Stimulated activated CD8-positive, alpha-beta memory T cell treated with anti-CD3 and anti-CD28 coated beads, Interleukin-7, amount 100 ng/mL, for 1 hour (primary cell): ENCODE measurements at places on chromosomes 7 and 10.

GRCh38 chr10:104577163-104577562, 63.9 kb upstream of the SORCS3 start:
- DNase-seq = no peak

DNA sequence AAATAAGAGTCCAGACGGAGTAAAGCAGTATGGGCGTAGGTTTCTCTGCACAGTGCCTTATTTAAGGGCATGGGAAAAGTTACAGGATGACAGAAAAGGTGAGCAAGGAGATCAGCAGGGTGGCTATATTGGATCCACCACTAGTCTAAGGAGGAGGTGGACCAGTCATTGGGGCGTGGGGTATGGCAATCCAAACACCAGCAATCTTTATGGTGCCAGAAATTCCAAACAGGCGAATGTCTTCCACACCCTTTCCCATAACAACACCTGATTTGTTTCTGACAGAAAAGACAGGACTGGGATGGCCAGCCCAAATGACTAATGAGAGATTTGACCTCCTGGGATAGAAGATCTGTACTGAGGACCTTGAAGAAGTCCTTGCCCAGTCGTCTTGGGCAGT, 181.8 kb upstream of the MBL2 start:
- no peak for DNase-seq

DNA sequence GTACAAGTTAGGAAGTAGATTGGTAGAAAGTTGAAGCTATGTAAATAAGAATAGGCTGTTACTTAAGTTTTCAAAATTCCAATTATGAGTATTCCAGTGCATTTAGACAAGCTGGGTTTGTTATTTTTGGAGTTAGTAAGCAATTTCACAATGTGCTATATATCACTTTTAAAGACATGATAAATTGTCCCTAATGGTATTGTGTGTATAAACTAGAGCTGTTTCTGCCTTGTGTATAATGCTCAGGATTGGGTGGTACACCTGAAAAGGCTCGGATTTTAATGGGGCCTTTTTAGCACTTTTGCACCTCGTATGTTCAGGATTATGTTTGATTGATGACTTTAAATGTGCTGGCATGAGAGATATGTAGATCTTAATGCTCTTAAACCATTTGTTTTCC, 175.8 kb downstream of the VTI1A start:
- DNase-seq = no peak

DNA sequence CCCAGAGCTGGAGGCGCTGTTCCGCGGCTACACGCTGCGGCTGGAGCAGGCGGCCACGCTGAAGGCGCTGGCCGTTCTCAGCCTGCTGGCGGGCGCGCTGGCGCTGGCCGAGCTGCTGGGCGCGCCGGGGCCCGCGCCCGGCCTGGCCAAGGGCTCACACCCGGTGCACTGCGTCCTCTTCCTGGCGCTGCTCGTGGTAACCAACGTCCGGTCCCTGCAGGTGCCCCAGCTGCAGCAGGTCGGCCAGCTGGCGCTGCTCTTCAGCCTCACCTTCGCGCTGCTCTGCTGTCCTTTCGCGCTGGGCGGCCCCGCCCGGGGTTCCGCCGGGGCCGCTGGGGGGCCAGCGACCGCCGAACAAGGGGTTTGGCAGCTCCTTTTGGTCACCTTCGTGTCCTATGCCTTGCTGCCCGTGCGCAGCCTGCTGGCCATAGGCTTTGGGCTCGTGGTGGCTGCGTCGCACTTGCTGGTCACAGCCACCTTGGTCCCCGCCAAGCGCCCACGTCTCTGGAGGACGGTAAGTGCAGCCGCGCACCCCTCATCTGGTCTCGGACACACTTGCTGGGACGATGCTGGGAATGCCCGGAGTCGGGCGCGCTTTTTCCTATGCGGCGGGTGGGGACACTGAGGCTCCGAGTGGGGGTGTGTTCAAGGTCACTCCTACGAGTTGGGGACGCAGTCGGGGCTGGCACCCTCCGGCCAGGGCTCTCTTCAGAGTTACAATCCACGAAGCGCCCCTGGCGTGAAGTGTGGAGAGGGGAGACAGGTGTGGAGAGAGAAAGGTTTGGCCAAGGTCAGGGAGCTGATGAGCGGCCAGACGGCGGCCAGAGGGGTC, 717 bp downstream of the ADCY1 start:
- DNase-seq = no peak

DNA sequence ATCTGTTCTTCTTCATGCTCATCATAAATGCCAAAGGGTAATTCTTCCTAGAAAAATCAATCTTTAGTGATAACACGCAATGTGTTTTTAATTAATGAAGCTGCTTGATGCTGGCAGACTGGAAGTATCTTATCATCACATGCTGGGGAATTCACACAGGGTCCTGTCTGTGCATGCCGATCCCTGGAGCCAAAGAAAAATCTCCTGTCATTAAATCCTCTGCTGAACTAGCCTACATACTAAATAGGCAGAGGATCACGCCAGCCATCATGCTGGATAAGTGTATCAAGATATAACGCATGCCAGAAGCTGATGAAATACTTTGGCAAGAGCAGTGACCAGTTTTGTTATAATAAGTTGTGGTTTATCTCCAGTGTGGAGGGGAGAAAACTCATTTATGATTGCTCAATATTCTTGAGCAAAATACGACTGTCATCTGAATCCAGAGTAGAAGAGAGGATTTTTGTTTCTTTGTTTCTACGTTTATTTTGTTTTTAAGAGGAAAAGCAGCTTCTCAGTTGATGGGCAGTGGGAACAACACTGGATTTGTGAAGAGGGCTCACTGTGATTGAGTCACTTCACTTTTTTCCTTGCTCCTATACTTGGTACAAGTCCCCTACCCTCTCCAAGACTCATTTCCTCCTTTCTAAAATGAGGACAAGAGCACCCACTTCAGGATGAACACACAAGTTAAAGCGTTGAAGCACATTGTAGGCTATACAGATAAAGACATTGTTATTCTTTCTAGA, 649.1 kb downstream of the TNS3 start:
- DNase-seq = no peak

- DNase-seq = no peak
These were observed 534.6 kb upstream of the NRP1 start for GRCh38 chr10:33869028-33869427.

DNA sequence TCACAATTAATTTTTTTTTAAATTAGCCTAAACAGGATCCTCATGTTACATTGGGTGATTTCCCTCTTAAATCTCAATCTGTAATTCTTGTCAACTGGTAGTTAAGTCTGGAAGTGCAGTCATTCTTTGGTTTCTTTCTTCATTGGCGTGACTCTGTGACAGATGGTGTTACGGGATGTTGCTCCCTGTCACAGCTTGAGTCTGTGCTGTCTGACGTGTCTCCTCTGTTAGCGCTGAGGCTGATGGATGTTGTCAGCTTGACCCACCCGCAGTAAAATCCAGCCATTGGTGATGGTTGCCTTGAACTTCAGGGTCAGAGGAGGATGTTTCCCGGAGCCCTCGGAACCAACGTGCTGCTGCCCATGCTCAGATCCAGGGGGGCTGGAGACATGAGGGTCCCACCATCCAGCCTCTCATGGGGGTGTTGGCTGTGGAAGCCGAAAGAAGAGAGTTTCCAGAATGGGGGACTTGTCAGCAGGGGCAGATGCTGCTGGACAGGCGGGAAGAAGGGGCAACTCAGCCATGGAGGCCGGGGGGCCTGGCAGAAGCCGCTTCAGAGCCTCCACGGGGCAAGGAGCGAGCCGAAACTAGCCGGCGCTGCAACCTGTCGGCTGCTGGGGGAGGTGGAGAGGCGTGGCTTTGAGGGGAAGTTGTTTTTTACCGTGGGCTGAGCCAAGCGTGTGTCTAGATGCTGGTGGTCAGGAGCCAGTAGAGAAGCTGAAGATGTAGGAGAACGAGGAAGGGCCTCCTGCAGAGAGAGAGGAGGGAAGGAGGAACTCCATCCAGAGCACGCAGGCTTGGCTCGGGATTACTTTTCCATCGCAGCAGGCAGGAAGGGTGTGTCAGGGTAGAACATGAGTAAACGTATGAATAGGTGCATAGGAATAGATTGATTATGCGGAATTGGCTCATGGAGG, 3.5 kb downstream of the SUN1 start:
- no peak for DNase-seq

GRCh38 chr10:28201410-28202400, 101.2 kb downstream of the MPP7 start:
- DNase-seq = no peak

DNA sequence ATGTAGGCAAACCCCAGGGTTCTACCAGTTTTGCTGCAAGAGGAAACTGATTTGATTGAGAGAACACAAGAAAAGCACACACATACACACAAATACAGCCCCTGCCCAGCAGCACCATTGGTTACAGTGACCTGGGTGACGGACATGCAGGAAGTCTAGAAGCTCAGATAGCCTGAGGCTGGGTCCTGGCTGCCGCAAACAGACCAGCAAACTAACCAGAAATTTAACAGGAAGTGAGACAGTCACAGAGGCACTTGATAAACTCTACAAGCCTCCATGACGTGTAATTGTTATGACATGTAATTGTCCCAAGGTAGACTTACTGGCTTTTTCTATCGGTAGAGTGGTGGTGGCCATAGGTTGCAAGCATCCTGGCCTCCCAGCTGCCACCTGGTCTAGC, 58.9 kb downstream of the PRKAR2B start:
- DNase-seq = no peak

- DNase-seq = no peak
These were observed 16.5 kb downstream of the FKBP14 start for GRCh38 chr7:30010021-30010420.

- no peak for DNase-seq
These were observed 48.3 kb upstream of the PAX2 start for GRCh38 chr10:100697070-100697469.

DNA sequence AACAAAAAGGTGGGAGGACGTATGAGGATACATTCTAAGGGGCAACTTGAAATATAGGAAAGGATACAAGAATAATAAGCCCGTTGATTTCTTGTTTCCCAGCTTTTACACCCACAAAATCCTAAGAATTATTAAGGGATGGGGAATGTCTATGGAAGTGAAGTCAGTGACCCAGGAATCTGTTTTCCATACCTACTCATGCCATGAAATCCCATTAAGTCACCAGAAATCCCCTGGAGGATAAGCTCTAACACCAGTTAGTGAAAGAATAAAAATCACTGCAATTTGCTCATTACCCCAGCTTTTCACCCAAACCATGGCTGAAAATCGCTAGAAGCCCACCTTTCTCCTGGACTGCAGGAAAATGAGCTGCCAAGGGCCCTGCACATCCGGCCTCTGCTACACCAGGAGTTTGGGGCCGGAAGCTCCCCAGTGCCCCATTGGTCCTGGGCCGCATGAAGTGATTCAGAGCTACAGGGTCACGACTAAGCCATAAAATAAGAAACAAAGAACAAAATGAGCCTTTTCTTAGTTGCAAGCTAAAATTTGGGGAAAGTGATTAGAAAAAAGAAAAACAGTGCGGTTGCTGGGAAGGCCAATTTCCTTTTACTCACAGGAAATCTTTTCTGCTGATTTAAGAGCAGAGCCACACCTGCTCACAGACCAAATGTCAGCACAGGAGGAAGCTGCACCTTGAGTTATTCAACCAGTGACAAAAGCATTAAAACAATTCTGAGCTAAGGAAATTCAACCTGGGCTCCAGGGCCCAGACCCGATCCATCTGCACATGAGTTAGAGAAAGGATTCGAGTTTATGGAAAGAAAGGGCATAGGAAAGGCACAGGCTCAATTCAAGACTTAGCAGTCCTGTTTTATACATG, 40.3 kb downstream of the HIPK2 start:
- DNase-seq = no peak

DNA sequence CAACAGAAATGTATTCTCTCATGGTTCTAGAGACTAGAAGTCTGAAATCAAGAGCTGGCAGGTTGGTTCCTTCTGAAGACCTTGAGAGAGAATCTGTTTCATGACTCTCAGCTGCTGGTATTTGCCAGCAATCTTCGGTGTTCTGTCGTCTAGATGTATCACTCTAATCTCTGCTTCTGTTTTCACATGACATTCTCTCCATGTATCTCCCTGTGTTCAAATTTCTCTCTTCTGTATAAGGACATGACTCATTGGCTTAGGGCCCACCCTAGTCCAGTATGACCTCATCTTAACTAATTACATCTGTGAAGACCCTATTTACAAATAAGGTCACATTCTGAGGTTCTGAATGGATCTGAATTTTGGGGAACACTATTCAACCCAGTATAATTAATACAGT, 82.3 kb downstream of the ANKRD7 start:
- DNase-seq = no peak

DNA sequence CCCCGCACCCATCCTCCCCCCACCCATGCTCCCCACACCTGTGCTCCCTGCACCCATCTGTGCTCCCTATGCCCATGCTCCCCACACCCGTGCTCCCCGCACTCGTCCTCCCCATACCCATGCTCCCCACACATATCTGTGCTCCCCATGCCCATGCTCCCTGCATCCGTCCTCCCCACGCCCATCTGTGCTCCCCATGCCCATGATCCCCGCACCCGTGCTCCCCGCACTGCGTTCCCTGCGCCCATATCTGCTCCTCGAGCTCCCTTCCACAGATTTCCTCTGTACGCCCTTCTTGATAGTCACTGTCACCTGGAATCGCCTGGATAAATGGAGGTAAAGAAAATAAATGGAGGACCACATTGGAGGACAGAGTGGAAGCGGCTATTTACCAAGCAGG, 9.9 kb downstream of the DIP2C start:
- no peak for DNase-seq

DNA sequence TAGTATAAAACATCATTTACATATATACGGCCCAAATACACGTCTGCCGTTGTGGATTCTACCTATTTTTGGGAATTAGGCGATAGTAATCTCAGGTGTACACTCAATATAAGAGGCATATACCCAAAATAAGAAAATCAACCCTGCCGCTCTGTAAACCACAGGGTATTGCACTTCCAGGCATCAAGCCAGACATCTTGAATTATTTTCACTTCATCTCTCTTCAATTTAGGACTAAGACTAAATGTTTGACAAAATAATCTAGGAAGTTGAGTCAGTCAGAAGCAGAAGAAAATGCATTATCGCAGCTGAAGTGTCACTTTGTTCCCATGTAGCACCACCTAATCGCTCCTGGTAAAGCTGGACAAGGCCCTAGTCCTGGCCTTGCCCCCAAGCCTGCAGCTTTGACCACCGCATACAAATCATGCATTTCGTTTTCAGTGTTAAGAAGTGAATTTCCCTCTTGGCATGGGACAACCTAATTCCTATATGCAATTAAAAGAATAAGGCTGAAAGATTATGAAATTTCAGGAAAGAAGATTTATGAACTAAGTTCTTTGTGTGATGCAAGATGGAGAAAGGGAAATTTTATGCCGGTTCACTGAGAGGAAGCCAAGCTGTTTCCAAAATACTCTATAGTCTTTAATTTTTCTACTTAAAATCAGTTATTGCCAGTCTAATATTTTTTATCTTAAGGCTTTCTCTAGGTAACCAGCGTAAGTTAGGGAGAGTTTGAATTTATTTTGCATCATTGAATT, 26.0 kb downstream of the CABCOCO1 start:
- no peak for DNase-seq
